ENCODE measurements at places on chromosomes 6 and 20. TPM values are rescaled to one million over a fixed set of nuclear protein-coding genes. Genes with fewer than 3 reads are reported as not detected.

The OR2H2 gene
- total RNA-seq, result not detected

The PRDM13 gene
- total RNA-seq, result 2.6 TPM

The GUCA1A gene
- not detected for total RNA-seq

The ID1 gene
- 23.3 TPM for total RNA-seq

The RNF39 gene
- total RNA-seq, result not detected

The EYS gene
- total RNA-seq, result 0.03 TPM
